ENCODE measurements at places on chromosomes 6 and 20.

- DNase-seq: peak; percentile 22
Measured at GRCh38 chr6:75334266-75335040, 49.9 kb upstream of the TMEM30A start.

DNA sequence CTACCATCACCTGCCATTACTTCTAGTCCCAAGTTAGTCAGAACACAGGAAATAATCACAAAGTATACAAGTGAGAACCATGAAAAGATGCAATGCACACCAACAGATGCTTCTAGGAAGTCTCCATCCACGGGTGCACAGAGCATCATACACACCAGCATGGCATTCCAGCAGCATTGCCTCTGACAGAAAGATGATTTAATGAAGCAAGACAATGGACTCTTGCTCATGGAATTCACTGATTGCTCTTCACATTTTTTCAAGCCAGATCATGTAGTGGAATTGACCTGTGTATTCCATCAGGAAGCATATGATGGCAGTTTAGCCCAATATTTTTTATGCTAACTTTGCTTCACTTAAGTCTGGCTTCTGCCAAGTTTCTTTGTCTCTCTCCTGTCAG is 406.3 kb upstream of the RGS17 start:
- DNase-seq: no peak

DNA sequence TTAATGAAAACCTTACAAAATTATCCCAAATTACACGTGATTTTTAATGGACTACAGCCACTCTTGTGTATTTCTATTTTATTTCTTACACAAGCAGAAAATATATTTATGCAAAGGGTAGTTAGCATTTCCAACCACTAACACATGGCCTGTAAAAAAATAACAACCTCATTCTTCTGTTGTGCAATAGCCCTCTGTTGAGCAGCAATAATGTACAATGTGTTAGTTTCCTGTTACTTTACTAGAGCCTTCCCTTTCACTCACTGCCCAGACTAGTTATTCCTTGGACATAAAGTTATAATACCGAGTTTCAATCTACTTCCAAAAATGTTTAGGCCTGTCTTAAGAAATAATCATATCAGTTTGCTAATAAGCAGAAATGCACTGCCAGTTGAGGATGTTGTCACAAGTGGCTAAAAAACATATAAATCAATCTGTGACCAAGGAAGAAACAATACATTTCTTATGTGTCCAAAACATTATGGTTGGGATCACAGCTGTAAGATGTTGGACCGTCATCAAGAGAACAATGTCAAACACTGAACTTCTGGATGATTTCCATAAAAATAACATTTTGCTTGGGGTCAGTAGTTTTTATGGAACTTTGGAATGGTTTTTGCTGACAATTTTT is 73.6 kb upstream of the RNF146 start:
- peak; percentile 57 for DNase-seq

DNA sequence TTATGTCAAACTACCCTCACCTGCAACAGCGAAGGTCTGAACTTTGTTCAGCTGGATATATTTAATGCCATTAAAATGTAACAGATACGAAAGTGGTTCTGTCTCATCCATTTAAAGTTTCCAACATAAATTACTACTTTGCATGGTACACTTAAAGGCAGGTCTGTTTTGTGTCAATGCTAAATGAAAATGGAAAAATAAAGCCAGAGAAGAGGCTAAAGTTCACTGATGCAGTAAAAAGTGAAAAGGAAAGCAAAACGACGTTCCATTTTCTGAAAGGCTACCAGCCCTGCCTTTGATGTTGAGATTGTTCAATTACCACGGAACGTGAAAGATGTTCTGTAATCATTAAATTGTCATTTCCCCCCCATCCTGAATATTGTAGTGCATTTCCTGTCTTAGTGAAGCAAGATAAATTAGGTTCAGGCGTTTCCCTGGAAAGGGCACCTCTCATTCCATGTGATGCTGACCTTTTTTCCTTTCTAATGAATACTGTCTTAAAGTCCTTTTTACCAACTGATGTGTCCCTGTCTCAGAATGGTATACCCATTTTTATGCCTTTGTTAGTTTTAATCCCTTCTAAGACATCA is 334.7 kb upstream of the JAG1 start:
- no peak for DNase-seq

- DNase-seq: peak; percentile 44
Measured at GRCh38 chr20:49385465-49385864, 97.0 kb downstream of the KCNB1 start.

DNA sequence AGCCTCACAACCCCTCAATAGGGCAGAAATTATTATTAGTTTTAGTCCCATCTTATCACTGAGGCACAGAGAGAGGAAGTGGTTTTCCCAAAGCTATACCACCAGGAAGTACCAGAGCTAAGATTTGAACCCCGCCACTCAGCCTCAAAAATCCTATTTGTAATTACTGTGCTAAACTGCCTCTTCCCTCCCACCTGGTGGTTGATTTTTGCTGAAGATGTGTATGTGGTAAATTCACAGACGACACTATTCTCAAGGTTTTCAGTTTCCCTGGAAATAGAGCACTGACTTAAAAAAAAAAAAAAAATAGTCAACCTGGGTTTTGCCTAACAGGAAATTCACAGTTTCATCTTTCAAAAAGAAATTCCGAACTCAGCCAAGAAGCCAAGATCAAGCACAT is 57.9 kb downstream of the TSHZ2 start:
- DNase-seq: no peak

DNA sequence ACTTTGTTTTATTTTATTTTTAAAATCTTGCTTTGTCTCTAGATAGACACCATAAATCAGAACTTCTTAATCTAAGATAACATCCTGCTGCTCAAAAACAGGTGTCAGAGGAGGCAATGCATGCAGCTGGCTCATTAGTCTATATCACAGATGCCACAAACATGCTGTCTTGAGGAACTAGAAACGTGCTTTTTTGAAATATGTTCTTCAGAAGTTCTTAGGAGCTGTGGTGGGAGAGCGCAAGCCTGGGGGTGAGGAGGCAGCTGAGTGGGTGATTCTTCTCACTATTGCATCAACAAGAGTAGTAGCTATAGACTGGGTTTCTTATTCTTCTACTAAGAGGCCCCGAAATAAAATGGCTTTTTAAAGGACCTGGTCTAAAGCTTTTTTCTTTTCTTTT is 23.4 kb downstream of the IL22RA2 start:
- peak; percentile 30 for DNase-seq

DNA sequence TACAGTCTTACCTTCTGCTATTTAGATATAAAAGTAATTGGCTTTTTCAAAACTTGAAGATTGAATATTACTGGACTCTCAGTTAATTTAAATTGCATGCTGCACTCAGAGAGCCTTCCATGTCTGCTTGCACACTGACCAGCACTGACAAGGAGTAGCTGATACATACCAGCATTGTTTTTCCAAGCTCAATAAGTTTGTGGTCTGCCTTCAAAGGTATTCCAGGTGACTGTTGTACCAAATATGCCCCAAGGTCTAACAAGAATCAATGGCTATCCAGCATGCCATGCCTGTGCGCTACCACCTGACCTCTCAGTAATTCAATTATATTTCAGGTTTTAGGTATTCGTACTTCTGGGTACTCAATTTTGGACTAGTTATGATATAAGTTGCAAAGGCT is 30.0 kb downstream of the BEND6 start:
- DNase-seq: no peak

DNA sequence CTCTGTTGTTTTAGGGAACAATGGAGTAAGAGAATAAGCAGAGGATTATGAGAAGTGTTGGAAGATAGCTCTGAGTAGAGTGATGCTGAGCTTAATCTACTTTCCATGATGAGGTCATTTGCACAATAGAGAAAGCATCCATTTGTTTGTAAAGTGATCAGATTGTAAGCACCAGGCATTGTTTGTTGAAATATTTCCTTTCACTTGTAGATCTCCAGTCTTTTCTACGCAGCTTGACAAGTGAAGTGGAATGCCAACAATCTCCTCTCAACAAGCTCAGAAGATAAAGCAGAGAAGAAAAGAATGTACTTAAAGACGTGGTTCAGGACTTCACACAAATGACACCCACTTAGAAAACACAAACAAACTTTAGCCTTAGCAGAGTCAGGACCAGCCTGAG is 80.1 kb upstream of the MARCKS start:
- DNase-seq: no peak

- no peak for DNase-seq
Measured at GRCh38 chr20:2276015-2276414, 19.8 kb upstream of the TGM3 start.

GRCh38 chr6:14822679-14823078 is 423.2 kb upstream of the JARID2 start:
- no peak for DNase-seq

GRCh38 chr20:17391127-17391771 is 139.9 kb downstream of the BFSP1 start:
- no peak for DNase-seq

- DNase-seq: peak; percentile 34
Measured at GRCh38 chr6:154993026-154993425, 2.1 kb upstream of the TIAM2 start.

DNA sequence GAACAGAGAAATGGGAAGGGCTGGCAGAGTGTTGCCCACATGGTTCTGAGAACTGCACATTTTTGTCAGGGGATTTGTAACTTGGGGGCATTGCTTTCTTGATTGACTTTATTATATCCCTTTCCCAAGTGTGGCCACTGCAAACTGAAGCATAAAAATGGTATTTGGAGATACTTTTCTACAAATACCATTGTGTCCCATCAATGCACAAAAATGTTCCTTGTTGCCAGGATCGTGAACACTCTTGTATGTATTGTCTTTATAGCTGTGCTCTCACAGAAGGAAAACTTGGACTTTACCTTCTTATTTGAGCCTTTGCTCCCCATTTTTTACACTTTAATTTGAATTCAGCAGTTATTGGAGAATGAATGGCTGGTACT is 57.1 kb upstream of the C20orf144 start:
- DNase-seq: no peak

GRCh38 chr6:2433266-2433665 is 187.9 kb upstream of the GMDS start:
- no peak for DNase-seq

DNA sequence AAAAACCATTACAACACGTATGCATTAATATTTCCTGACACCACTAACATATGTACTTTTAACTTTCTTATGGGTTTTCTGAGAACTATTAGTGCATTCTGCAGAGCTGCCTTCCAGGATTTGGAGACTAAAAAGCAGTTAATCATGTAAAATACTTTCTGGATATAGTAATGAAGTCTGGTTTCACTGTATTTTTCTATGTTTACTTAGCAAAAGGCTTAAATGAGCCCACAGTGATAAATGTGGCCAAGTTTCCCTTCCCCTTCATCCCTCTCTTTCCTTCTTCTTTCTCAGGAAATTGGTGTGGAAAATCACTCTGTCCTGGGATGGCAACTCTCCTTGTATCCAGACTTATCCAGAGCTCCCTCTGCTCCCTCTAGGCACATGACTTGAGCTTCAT is 29.7 kb upstream of the ENPP1 start:
- DNase-seq: no peak

DNA sequence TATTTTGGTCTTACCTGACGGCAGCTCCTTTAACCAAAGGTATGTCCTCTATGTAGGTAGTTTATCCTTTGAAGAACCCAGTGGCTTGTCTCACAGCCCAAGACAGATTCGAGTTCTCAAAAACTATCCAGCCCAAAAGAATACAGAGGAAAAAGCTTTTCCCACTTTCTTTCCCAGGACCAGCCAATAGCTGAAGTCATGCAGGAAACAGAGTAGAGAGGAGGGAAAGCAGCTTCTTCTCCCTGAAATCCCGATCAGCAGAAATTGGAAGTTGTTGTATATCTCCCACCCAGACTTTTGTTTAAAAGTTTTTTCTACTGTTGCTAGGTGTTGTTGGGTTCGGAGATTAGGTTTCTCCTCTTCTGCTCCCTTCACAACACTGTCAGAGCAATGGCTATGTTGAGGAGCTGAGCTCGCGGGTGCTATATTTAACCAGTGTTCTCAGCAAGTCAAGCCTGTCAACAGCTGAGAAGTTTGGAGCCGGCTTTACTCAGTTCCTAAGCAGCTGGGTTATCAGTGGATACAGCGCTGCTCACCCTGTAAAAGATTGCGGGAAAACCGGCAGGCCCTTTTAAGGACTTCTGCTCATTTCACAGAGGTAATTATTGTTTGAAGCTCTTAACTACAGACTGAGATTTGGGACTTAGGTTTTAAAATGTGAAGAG is at the start of gene FILIP1:
Gene FILIP1, minus strand, starts transcription at position 401 of the 665 bp plus-strand sequence. CDS start 78,828 bp downstream, outside the sequence.
- DNase-seq: peak; percentile 56

- DNase-seq: no peak
Measured at GRCh38 chr20:58405504-58406291, 16.7 kb downstream of the VAPB start.

DNA sequence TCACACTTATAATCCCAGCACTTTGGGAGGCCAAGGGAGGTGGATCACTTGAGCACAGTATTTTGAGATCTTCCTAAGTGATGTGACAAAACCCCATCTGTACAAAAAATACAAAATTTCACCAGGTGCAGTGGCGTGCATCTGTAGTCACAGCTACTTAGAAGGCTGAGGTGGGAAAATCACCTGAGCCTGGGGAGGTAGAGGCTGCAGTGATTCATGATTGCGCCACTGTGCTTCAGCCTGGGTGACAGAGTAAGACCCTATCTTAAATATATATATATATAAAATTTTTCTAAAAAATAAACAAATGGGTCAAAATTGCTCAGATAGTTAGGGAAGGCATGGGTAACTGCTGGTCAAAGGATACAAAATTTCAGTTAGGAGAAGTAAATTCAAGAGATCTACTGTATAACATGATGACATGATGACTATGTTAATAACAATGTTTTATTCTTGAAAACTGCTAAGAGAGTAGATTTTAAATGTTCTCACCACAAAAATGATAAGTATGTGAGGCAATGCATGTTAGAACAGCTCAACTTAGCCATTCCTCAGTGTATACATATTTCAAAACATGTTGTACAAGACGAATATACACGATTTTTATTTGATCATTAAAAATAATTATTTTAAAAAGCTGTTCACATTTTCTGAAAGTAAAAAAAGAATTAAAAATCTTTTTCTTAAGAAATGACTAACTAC is 24.4 kb downstream of the TBC1D32 start:
- peak; percentile 76 for DNase-seq

GRCh38 chr20:17925141-17925939 is 43.3 kb downstream of the SNX5 start:
- DNase-seq: no peak

DNA sequence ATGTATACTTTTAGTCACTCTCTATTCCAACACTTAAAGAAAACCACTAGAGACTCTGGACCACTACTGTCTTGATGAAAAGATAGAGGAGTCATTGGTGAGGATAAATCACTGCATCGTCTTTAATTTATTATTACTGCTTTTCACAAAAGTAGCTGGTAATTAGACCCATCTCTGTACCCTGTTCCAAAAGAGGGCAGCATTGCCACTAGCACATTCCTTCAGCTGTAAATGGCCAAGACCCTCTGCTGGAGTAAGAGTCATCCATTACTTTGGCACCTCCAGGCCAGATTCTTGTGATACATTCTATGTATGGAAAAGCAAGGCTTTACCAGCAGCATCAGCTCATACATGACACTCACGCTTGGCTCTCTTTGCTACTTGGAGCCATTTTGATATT is 49.5 kb upstream of the PREP start:
- no peak for DNase-seq

- DNase-seq: no peak
Measured at GRCh38 chr6:159689001-159689400, 4.0 kb downstream of the SOD2 start.

- peak; percentile 77 for DNase-seq
Measured at GRCh38 chr6:126210398-126211075, 129.4 kb upstream of the CENPW start.

GRCh38 chr20:20427227-20427864 is 59.4 kb downstream of the INSM1 start:
- no peak for DNase-seq

GRCh38 chr20:38297916-38298674 is 5.9 kb upstream of the BPI start:
- DNase-seq: no peak

- no peak for DNase-seq
Measured at GRCh38 chr20:59526242-59527225, 77.8 kb upstream of the PHACTR3 start.
